ENCODE measurements at places on chromosomes 1 and 21.

DNA sequence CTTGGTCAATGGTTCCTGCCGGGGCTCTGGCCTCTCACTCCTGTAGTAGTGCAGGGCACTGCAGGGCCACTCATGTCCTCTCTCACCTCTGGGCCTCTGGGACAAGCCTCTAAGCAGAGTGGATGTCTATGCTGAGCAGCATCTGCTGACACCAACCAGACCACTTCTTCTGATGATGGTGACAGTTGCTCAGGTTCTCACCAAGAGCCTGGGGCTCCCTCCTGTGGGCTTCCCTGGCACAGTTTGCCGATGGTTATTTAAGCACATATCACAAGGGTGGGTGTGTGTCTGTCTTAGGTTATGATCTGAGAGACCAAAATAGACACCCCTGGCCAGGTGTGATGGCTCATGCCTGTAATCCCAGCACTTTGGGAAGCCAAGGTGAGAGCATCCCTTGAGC, 17.4 kb upstream of the GPR137B start:
- DNase-seq, result no peak

DNA sequence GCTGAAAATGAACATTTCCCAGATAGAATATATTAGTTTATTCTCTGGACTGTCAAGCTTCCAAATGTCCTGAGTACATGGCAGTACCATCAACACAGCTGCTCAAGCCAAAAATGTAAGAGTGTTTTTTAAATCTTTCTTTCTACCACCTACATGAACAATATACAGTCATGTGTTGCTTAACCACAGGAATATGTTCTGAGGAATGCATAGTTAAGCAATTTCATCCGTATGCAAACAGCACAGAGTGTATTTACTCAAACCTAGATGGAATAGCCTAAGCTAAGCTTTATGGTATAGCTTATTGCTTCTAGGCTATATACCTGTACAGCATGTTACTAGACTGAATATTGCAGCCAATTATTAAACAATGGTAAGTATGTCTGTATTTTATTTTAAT, 561.9 kb upstream of the ADGRL4 start:
- DNase-seq, result no peak

GRCh38 chr1:184051138-184051484, 419 bp upstream of the TSEN15 start:
- no peak for DNase-seq

GRCh38 chr1:234400773-234401172, 27.5 kb downstream of the COA6 start:
- no peak for DNase-seq

- no peak for DNase-seq
Measured at GRCh38 chr1:217977943-217978342, 307.1 kb upstream of the RRP15 start.

GRCh38 chr1:66925944-66926343, 1.2 kb downstream of the MIER1 start:
- DNase-seq, result no peak

GRCh38 chr1:110224240-110224995, 14.3 kb downstream of the KCNC4 start:
- no peak for DNase-seq

DNA sequence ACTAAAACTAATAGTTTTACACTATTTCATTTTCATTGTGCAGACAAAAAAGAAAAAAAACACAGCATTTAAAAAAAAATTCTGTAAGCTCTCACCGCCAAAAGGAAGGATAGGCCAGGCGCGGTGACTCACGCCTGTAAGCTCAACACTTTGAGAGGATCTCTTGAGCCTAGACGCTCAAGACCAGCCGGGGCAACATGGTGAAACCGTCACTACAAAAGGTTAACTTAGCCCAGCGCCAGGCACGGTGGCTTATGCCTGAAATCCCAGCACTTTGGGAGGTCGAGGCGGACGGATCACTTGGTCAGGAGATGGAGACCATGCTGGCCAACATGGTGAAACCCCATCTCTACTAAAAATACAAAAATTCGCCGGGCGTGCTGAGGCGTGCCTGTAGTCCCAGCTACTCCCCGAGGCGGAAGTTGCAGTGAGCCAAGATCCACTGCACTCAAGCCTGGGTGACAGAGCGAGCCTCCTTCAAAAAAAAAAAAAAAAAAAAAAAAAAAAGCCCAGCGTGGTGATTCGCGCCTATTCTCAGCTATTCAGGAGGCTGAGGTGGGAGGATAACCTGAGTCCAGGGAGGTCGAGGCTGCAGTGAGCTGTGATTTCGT, 14.3 kb upstream of the SPEN start:
- DNase-seq, result peak; percentile 24

- DNase-seq, result no peak
Measured at GRCh38 chr1:55860326-55860725, 645.2 kb upstream of the USP24 start.

DNA sequence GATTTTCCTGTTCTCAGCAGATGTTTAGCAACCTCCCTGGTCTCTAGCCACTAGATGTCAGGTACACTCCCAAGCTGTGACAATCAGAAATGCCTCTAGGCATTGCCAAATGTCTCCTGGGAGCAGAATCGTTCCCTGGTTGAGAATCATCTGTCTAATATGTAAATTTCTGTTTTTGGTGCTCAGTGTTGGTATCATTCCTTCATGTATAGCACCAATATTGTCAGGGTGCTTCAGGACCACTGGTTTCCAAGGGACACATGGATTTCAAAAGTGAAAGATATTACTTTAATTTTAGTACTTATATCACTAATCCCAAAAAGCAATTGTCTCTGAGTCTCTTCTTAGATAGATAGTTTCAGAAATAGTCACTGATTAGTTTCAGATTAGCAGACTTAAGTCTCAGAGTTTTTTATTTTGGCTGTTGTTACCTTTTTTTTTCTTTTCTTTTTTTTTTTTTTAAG, 160.1 kb downstream of the PTPRC start:
- no peak for DNase-seq

DNA sequence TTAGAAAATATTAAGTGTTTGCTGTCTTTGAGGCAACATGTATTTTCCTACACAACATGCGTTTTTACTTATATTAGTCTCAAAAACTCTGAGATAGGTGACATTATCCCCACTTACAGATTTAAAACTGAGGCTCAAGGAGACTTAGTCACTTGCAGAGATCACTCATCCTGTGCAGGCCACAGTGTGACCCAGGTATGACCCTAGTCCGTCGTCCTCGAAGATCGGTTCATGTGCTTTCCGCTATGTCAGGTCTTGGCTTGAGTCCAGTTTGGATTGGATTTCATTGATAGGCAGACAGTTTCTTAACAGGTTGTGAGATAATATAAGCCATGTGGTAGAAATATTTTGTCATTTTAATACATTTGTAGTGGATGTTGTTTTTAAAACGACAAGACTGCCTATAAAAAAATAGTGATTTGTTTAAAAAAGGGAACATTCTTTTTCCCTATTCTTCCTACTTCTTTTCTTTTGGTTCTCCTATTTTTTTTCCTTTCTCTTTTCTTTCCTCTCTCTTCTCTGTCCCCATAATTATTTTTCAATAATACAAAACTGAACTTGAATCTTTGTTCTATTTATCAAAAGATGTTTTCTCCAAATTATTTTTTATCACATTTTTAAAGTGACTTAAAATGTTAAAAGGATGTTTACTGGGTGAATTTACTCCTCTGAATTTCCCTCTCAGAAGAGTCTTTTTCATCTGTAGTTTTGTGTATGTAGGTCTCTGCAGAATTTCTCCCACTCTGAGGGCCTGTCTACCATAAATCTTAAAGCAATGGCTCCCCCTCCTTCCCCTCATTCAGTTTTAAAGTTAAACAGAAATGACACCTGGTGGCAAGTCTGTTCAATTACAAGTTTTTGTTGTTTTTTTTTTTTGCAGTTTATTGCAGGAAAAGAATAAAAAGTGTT, 81.8 kb downstream of the PHTF1 start:
- no peak for DNase-seq

DNA sequence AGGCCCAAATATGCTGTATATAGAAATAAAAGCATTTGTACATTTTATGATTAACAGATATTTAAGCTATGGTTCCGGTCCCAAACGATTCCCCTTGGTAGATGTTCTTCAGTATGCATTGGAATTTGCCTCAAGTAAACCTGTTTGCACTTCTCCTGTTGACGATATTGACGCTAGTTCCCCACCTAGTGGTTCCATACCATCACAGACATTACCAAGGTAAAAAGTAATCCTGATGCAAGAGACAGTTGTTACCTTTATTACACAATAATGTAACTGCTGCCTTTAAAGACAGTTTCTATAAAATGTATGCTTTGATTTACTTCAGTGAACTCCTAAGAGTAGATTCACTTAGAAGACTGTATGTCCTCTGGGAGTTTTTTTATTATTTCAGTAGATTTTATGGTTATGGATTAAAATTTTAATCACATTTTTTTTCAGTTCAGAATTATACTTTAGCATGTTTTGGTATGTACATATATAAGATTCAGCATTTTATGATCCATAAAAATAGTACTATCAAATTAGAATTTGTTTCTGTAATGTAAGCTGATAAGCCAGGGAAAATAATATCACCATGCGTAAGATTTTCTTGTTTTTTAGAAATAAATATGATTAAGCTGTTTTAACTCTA, 96.5 kb downstream of the USP25 start:
- no peak for DNase-seq

- no peak for DNase-seq
Measured at GRCh38 chr1:26166719-26167281, 2.0 kb downstream of the C1orf232 start.
